ENCODE measurements at places on chromosomes 11 and 22.

DNA sequence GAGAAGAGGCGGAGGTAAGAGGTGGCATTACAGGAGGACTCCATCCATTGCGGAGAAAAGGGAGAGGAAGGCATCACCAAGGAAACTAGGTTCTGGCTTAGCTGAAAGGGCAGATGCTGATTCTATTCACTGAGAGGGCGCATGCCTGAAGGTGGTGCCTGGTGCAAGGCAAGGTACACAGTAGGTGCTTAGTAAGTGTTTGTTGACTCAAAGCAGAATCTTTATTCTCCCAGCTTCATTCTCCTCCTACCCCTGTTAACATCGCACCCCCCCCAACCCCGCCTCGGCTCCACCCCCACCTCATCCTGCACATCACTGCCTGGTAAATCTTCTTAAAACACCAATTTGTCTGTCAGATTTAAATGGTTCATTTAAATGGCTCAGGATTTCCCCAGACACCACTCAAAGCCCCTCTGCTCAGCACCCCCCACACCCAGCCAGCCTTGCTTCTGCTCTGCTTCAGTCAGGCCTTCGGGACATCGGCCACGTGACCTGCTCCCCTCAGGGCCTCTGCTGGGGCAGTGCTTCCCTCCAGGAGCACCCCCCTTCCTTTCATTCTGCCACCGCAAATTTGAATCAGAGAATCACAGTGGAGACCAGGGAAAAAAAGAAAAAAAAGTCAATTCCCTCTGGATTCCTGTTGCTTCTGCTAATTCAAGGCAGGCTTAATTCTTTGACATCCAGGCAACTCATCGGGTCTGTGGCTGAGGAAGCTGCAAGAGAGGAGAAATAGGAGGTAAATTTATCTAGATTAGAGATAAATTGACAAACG is 17.8 kb upstream of the RCN1 start:
- DNase-seq: peak; percentile 77

DNA sequence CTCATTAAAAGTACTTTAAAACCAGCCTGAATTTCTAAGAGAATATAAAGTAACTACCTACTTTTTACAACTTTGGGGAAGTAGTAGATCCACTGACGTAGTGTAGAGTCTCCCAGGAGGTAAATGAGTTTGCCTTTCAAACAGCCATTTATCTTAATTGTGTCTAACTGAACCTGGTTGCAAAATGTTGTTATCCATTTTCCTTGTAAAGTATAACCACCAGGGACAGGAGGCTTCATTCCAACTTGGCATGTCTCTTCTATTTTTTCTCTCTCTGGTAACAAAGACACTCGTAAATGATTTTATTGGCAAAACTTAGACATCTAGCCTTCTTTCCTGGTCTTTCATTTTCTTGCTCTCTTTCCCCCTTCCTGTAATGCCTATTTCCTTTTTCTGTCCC is 36.9 kb downstream of the NXPE1 start:
- no peak for DNase-seq

GRCh38 chr22:50530877-50531545 is 1.2 kb upstream of the TYMP start:
- DNase-seq: peak; percentile 69

DNA sequence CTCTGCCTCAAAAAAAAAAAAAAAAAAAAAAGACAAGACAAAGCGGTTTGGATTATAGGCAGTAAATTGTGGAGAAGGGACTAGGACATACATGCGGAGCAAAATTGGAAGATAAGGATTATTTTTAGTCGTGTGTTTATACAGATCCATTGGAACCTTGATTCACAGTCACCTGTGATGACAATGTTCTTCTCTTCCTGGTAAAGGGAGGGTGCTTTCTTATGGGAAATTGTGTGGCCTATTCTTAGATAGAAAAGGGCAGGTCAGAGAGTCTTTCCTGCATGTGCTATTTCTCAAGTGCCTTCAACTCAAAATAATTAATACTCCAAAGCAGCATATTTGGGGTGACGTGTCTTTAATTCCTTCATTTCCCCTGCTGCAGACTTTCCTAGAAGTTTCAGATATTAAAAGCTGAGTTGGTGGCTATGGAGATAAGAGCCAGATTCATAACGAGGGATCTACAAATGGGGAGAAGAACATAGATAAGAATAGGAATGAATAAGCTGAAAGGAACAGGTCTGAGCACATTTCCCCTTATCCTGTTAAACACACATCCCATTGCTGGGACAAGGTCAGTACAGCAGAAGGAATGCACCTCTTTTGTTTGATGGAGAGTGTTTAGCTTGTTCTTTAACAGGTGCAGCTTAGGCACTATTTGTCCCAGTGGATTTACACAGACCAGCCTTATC is 22.5 kb downstream of the GSTT2B start:
- DNase-seq: no peak

GRCh38 chr11:130408901-130409300 is 19.5 kb downstream of the ADAMTS8 start:
- DNase-seq: no peak

GRCh38 chr22:24515027-24515338 is 19.9 kb downstream of the UPB1 start:
- no peak for DNase-seq

DNA sequence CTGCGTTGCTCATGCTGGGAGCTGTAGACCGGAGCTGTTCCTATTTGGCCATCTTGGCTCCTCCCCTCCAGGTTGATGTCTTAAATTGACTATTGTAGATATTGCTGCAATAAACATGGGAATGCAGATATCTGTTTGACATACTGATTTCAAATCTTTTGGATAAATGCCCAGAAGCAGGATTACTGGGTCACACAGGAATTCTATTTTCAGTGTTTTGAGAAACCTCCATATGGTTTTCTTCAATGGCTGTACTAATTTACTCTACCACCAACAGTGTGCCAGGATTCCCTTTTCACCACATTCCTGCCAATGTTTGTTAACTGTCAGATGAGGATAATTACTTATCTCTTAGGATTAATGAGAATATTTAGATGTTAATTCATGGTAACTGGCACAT is 467.0 kb downstream of the LUZP2 start:
- peak; percentile 15 for DNase-seq

DNA sequence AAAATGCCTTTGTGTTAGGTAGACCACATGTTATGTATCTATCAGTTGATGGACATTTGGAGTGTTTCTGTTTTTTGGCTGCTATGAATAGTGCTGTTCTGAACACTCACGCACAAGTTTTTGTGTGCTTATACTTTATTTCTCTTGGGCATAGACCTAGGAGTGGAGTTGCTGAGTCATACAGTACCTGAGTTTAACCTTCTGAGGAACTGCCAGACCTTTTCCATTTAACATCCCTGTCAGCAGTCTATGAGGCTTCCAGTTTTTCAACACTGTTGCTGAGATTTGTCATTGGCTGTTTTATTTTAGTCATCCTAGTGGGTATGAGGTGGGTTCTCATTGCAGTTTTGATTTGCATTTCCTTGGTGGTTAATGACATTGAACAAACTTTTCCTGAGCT is 4.4 kb downstream of the CTTN start:
- DNase-seq: no peak

DNA sequence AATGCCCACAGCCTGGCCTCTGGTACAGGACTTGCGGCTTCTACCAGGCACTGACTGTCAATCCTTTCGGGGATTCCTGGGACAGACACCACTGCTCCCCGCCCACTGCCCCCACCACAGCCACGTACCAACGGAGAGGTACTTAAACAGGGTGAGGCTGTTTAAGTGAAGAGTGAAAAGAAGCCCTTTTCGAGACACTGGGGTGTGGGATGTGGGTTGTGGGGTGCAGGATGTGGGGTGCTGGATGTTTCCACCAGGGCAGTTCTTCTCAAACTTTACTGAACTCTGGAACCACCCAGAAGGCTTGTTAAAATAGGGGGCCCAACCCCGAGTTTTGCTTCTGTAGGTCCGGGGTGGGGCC is 34.2 kb upstream of the PRR5 start:
- no peak for DNase-seq

GRCh38 chr22:31259798-31260473 is 32.4 kb downstream of the PIK3IP1 start:
- DNase-seq: no peak

DNA sequence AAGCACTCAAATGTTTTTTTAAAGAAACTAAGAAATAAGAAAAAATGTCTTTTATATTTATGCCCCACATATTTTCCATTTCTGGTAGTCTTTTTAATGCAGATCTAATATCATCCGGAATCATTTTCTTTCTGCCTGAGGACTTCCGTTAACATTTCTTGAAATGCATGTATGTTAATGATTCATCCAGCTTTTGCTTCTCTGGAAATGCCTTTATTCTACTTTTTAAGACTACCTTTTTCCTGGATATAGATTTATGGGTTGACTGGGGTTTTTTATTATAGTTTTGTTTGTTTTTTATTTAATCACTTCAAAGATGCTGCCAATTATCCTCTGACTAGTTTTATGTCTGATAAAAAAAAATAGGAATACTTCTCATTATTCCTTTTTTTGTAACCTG is 57.1 kb upstream of the LDLRAD3 start:
- DNase-seq: no peak

DNA sequence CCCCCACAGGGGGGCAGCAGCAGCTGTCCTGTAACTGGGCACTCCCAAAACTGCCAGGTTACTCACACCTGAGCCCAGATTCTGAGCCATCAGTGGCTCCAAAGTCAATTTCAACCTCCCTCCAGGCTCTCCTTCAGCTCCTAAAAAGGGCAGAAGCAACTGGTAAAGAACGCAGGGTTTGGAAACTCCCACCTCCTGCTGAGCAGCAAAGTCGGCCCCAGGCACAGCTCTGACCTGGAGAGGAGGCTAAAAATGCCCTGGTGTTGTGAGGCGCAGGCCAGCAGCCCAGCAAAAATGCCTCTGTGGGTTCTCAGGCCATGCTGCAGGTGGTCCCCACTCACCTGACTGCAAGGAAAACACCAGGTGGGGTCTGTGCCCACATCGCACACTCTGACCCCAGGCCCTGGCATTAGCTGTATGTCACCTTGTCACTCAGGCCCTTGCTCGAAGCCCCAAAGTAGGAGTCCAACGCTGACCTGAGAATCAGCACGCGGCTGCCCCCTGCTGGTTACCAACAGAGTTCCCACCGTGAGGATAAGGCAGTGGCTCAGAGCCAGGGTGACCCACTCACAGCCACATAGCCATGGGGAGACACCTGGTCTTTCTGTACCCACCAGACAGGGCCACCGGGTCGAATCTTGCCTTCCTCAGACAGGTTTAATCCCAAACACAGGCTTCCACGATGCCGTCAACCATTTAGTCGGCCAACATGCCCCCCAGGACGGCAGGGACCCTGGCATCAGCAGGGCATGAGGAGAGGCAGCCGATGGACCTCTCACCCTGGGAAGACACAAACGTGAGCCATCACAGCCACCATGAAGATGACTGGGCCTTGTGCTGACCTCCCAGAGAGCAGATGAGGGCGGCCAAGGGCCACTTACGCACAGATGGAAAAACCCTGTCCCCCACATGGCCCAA is 11.1 kb downstream of the POLR3H start:
- DNase-seq: peak; percentile 49

GRCh38 chr11:132052342-132052741 is 681.9 kb downstream of the NTM start:
- no peak for DNase-seq

DNA sequence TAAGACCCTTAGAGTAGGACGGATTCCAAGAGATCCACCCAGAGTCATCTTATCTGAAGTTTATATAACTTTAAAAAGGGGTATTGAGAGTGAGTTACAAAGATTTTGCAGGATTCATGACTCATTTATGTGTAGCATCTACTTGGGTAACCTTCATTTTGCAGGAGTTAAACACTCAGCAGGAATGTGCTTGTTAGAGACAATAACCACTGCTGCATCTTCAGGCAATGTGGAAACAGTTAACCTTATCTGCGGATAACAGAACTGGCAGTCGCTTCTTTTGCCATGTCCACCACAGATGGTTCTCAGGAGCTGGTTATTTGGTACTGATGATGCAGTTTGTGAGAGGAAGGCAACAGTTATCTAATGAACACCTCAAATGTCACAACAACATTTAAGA is 417.9 kb upstream of the DDI1 start:
- DNase-seq: peak; percentile 75

DNA sequence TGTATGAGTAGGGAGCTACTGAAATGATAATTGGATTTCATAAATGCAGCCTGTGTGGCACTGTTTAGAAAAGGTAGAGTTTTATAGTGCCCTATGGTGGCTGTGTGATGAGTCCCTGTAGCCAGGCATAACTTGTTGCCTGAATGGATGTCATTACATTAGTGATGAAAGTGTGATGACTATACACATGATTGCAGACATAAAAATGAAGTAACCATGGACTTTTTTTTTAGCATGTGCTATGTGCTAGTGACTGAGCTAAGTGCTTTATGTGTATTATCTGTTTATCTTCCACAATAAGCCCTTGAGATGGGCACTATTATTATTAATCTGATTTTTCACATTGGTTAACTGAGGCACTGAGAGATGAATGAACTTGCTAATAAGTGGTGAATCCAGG is 13.5 kb upstream of the GRAMD1B start:
- no peak for DNase-seq

DNA sequence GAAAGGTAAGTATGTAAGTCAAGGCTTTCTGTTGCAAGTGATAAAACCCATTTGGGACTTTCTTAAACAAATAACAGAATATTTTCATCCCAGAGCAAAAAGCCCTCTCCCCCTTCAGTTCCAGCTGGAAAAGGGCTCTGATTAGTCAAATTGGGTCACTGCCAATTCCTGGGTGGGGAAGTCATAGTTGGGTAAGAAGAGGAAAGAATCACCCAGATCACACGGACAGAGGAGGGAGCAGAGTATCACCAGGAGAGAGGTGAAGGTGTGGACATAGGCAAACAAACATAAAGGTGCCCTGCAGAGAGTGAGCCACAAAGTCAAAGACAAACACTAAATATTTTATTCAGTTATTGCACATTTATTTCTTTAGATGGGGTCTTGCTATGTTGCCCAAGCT is 36.3 kb upstream of the SORL1 start:
- DNase-seq: peak; percentile 46

DNA sequence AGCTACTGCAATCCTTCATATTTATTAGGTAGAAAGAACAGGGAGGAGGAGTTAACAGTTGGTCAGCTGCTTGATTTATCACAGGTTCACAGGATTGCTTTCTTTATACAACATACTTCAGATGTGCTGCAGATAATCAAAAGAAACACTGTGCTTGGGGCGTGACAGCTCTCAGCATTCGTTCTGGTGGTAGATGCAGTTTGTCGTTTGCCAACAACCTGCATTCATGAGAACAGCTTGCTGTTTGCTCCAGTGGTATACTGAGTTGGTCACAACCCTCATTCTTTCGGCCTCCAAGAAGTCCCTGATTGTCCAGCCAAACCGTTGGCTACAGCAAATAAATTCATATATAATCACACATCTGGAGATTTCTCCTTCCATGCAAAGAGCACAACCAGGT is 120.5 kb downstream of the ZNF280B start:
- DNase-seq: no peak

DNA sequence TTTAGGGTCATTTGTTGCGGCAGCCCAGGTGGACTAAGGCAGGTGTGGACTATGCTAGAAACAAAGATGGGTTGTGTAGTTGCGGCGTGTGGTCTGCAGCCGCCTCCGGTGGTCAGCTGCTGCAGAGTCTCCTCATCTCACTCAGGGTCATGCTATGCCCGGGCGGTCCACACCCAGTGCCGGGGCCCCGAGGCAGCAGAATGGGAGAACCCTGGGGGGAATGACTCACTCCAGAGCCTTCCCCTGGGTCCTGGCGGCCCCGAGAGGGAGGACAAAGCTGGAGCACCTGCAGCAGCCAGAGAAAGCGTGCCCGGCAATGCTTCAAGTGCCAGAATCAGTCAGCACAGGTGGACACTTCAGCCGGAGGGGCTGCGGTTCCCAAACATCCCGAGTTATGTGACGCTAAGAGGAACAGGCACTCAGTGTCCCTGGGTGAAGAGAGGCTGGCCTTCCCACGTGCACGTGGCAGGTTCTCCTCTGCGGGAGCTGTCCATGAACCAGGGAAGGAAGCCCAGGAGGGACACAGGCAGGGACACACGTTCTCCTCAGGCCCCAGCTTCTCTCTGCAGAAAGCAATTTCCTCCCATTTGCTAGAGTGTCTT is 289.6 kb upstream of the B3GAT1 start:
- no peak for DNase-seq
